Jurkat, Clone E6-1 (cell line): ENCODE measurements at places on chromosomes 13 and 19.

DNA sequence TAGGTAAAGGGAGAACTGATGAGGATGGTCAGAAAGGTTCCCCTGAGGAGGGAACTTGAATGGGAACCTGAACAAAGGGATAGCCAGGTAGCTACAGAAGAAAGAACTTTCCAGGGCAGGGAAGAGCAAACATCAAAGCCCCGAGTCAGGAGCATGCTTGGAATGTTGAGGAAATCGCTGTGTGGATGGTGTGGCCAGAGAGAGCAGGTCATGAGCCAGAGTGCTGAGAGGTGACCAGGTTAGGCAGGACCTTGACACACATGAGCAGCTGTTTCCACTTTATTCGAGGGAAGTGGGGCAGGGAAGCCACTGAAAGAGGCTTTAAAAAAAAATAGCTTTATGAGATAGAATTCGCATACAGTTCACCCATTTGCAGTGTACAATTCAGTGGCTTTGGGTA is 4.4 kb downstream of the RAB8A start:
- no peak for DNase-seq

- no peak for DNase-seq
Measured at GRCh38 chr13:107928762-107929161, 286.6 kb downstream of the LIG4 start.

GRCh38 chr13:101398191-101398590 is 18.1 kb downstream of the NALCN start:
- DNase-seq = no peak

GRCh38 chr19:34229721-34230120 is 24.6 kb upstream of the GARRE1 start:
- no peak for DNase-seq

DNA sequence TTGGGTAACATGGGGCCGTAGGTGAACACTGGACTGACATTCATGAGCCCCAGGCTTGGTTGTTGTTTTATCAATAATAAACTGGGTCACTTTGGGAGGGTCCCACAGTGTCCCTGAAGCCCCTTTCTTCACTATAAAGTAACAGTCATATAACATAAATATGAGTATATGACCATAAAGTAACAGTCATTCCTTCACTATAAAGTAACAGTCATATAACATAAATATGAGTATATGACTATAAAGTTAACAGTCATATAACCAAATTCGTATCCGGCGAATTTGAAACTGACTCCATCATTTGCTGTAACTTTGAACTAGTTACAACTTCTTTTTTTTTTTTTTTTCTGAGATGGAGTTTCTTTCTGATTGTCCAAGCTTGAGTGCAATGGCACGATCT is 210.3 kb downstream of the KATNAL1 start:
- DNase-seq = no peak

GRCh38 chr13:29749401-29750182 is 100.8 kb downstream of the UBL3 start:
- no peak for DNase-seq

DNA sequence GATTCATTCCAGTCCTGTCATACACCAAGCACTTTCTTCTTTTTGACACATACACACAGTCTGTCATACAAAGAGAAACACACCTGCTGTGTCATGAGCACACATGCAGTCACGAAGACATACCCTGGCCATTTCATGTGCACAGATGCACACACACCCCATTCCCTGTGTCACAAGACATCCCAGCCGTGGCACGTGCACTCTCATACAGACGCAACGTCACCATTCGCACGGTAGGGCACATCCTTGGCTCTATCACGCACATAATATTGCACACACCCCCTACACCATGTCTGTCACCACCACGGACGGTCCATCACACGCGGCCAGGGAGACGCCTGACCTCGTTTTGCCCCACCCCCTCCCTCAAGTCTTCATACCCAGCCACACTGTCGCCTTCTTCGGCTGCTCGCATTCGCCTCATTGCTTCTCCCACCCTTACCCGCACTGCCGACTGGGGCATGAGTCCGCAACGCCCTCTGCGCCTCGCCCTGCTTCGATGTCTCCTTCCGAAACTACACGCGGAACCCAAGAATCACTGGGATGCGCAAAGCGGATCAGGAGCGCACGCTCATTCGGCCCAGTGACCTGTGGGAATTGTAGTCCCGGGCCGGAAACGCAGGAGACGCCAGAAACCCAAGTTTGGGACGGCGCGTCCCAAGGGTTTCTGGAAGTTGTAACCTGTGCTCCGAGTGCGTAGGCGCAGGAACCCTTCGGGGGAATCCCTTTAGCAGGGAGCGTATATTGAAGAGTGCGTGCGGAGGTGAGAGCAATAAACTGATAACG is 6.8 kb upstream of the ZNF283 start:
- DNase-seq = no peak

GRCh38 chr19:50551715-50552187 is 16.5 kb downstream of the LRRC4B start:
- DNase-seq = no peak

GRCh38 chr19:11421371-11422098 is 2.4 kb upstream of the RGL3 start:
- peak; percentile 33 for DNase-seq

DNA sequence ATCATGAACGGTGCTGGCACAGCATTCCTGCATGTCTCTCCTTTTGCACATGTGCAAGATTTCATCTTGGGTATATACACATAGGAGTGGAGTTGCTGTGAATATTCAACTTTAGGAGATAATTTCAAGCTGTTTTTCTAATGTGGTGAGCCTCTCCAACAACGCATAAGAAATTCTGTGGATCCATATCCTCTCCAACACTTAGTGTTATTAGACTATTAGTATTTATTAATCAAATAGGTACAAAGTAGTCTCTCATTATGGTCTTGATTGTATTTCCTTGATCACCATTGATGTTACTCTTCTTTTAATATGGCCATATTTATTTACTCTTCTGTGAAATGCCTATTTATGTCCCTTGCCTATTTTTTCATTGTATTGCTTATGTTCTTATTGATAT is 114.5 kb downstream of the URI1 start:
- DNase-seq = no peak

DNA sequence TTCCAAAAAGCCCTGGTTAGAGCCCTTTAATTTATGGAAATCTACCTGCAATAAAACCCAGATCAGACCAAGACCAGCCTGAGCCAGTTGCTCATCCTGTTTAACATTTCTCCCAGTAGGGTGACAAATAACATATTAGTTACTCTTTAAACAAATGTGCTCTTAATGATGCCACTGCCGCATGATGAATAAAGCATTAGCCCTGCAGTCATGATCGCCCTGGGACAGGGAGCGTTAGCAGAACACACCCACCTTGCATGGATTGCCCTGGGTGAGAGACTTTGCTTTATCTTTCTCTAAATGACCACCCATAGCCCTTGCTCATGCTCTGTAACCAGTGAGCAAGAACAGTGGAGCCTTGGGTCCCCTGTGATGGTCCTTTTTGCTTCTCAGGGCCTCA is 362.4 kb downstream of the ENOX1 start:
- DNase-seq = no peak

DNA sequence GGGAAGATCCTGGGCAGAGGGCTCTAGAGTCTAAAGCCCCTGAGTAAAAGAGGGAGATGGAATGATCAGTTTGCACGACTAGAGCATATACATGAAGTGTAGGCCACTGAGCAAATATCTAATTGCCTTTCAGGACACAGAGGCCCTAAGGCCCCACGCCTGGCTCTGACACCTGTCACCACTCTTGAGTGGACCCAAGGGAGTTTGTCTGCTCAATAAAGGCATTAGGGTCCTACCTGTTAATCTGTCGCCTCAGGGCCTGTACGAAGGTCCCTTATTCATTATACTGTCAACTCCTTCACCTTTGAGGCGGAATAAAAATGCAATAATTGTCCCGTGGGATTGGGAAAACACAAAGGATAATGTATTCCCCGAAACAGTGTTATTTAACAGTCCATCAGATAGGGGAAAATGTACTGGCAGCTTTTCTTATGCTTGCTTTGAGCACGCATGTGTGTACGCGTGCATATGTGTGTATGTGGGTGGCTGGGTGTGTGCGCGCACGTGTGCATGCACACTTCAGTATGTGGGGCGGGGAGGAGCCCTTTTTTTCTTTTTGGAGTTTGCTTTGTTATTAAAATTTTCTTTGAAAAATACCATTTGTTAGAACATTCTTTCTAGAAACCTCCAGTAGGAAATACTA is 161.8 kb upstream of the SERP2 start:
- no peak for DNase-seq

- DNase-seq = no peak
Measured at GRCh38 chr13:42633495-42633894, 59.5 kb downstream of the TNFSF11 start.

- DNase-seq = no peak
Measured at GRCh38 chr13:42101821-42102585, 53.6 kb downstream of the DGKH start.

GRCh38 chr19:50580970-50581634 is 12.9 kb upstream of the LRRC4B start:
- no peak for DNase-seq

DNA sequence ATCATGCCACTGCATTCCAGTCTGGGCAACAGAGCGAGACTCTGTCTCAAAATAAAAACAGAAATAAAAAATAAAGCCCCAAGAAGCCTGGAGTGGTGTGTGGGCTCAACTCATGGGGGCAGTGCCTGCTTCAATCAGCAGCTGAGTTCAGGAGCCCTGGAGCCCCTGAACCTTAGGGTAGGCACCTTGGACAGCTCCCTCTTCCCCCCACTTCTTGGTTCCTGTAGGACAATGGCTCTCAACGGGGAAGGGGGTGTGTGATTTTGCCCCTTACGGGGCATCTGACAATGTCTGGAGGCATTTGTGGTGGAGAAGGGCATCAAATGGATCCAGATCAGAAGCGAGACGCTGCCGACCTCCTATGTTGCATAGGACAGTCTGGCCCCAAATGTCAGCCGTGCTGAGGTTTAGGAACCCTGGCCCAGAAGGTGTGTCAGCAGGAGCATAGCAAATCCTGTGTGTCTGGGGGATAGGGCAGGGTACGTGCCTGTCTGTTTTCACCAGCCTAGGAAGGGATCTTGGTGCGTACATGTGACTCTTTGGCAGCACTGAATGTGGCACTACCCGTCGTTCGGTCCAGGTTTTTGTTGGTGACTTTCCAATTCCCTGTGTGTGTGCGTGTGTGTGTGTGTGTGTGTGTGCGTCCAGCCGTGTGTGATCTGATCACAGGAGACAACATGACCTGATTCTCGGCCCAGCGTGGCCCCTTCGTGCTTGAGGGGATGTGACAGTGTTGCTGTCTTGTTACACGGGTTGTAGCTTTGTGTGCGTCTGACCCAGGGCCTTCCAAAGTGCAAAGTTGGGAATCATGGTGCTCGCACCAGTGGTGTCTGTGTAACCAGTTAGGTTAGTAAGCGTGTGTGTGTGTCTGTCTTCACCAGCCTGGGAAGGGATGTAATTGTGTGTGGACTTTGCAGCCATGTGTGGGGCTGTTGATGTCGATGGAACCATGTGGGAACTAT is 7.5 kb downstream of the IGLON5 start:
- DNase-seq = no peak

GRCh38 chr13:41909506-41909905 is 51.4 kb downstream of the VWA8 start:
- DNase-seq = no peak

DNA sequence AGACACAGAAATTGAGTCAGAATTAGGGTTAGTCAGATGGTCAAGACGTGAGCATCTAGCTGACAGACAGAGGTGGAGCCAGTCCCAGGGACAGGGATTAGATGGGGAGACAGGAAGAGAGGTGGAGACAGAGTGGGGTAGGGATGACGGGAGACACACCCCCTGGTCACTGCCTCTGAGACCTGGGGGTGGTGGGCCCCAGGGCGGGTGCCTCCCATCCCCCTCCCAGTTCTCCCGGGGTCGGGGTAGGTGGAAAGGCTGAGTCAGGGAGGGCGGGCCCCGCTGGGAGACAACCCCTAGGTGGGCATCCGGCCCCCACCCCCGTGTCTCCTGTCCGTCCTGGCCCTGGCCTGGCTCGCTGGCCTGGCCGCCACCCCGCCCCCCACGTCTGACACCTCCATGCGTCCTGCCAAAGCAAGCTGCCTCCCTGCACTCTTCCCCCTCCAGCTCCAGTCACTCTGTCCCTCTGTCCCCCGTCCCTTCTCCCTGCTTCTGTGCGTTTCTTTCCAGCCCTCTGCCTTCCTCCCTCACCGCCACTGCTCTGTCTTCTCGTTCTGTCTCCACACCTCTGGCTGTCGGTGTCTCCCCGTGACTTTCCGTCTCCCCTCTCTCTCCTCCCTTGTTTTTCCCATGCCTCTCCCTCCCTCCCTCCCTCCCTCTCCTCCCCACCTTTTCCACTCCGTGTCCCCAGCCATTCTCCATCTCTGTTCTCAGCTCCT is 15.1 kb downstream of the CCDC97 start:
- DNase-seq = no peak

- no peak for DNase-seq
Measured at GRCh38 chr13:42485272-42485671, 88.7 kb upstream of the TNFSF11 start.

DNA sequence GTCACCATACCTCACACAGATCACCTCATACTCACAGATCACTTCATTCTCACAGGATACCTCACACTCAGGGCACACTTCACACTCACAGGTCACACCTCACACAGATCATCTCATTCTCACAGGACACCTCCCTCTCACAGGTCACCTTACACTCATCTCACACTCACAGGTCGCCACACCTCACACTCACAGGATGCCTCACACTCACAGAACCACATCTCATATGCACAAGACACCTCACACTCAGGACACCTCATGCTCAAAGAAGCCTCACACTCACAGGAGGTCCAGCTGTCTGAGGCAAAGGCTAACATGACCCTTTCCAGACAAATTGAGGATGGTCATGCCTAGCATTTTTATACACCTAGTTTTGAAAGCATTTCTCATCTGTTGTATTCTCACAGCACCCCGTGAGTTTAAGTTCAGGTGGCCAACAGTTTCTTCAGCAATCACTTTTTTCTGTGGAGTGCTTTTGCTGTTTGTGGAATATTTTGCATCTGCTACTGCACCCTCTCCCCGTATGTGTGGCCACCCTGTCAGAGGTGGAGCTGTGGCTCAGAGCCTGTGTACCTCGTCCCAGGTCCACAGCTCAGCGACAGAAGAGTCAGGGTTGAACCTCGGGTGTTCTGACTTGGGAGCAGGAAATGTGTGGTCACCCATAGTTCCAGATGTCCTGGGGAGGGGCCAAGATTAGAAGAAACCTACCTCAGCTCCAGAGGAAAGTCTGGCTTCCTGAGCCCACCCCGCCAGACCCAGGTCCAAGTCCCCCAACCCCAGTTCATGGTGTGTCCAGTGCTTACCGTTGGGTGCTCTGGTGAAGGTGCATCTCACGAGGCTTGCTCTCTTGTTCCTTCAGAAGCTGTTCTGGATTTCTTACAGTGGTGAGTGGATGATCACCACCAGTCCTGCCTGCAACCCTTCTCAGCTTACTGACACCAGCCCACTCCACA is 7.6 kb downstream of the F7 start:
- DNase-seq = no peak

DNA sequence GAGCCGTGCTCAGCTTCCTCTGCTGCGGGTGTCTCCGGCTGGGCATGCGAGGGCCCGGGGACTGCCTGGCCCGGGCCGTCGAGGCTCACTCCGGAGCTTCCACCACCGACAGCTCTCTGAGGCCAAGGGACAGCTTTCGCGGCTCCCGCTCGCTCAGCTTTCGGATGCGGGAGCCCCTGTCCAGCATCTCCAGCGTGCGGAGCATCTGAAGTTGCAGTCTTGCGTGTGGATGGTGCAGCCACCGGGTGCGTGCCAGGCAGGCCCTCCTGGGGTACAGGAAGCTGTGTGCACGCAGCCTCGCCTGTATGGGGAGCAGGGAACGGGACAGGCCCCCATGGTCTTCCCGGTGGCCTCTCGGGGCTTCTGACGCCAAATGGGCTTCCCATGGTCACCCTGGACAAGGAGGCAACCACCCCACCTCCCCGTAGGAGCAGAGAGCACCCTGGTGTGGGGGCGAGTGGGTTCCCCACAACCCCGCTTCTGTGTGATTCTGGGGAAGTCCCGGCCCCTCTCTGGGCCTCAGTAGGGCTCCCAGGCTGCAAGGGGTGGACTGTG is 1.2 kb downstream of the S1PR4 start:
- DNase-seq = no peak
